ENCODE measurements at places on chromosomes 3 and 15.

- DNase-seq: no peak
Measured at GRCh38 chr3:65950340-65951326, 88.1 kb downstream of the MAGI1 start.

GRCh38 chr3:11304175-11304574, 32.0 kb downstream of the ATG7 start:
- DNase-seq: no peak

GRCh38 chr15:32148833-32149555, 118.7 kb downstream of the CHRNA7 start:
- no peak for DNase-seq

DNA sequence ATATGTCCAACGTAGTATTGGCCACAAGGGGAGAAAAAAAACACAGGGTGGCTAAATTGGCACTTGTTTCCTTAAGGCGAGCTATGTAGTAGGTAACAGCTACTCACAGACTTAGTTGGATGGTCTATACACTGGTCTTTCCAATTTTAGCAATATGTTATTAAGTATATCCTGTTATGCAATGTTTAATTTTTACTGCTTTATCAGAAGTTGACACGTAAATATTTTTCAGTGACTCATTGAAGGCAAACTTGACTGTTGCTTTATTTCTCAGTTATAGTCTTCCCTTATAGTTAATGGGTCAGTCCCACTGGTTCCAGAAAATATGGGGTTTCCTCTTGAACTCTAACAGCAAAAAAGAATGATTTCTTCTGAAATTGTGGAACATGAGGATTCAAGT, 46.5 kb downstream of the ADPGK start:
- no peak for DNase-seq

DNA sequence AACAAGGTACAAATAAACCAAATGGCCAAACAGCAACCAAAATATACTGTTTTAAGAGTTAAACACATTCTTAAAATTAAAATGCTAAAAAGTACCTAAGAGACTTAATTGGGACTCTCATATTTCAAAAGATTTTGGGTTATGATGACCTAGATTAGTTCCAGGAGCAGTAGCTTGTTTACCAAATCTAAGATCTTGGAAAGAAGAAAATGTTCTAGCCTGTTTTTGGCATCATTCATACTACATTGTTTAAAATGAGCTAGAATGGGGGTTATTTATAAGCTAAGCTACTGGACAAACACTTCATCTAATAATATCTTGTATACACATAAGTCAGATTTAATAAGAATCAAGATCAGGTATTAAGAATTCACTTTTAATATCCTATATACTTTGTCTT, 22.8 kb downstream of the ATOSA start:
- DNase-seq: no peak

DNA sequence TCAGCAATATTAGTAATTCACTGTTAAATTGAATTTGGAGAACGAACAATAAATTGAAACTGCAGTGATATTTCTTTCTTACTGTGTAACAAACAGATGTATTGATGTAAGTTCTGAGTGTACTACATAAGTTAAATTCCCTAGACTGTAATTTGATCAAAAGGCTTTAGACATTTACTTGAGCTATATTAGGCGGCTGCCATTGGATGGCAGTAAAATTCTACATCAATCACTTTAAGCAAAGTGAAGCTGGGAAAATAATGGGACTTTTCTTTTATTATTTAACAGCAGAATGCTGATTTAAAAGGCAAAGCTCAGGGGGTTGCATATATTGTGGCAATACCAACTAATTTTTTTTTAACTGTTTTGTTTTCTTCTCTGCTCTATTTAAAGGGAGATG, 212.6 kb upstream of the PLSCR5 start:
- DNase-seq: peak; percentile 47

DNA sequence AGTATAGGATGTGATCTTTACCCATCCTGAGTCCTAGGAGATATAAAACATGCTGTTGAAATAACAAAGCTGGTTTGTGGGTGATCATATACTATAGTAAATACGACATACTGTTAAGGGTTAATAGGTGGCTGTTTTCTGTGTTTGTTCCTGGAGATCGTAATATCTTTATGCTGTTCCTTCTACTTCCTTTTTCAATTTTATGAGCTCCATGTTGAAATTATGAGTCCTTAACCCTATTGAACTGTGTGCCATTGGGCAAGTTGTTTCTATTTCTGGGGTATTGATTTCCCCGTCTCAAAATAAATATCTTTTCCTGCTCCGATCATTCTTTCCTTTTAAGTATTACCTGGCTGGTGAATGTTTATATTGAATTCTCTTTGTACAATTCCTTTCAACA, 115.1 kb downstream of the LPP start:
- no peak for DNase-seq

DNA sequence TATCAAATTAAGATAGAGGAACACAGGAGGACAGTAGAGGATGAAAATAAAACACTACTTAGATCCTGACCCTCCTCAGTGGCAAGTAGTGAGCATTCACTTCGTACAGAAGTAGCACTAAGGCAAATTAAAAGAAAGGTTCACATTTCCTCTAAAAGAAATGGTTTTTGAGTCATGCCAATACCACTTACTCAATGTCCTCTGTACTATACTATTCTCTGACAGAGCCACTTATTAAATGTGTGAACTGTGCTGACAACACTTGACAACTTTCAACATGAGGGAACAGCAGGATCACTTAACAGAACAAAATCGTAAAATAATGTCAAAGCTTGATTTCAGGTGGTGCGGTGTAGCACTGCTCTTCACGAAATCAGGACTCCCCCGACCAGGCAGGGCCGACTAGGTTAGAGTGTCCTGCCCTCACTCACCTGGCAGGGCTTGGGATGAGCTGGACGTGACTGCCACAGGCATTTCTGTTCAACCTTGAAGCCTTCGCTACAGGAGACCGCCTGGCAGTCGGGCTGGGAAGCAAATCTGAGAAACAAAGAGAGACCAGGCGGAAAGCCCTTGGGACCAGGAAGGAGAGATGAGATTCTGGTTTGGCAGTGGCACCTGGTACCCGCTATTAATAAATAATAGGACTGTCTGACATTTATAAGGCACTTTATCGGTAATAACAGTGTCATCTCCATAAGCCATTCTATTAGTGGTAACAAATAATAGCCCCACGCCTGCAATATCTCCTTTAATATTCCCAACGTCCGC, 611 bp upstream of the SLC27A2 start:
- DNase-seq: no peak

- peak; percentile 32 for DNase-seq
Measured at GRCh38 chr3:127320529-127321121, 32.8 kb upstream of the PRR20G start.
